Inflammatory macrophage (primary cell): ENCODE measurements at places on chromosomes 12 and 14.

GRCh38 chr12:115230606-115231005 is 546.6 kb upstream of the TBX3 start:
- no peak for DNase-seq

DNA sequence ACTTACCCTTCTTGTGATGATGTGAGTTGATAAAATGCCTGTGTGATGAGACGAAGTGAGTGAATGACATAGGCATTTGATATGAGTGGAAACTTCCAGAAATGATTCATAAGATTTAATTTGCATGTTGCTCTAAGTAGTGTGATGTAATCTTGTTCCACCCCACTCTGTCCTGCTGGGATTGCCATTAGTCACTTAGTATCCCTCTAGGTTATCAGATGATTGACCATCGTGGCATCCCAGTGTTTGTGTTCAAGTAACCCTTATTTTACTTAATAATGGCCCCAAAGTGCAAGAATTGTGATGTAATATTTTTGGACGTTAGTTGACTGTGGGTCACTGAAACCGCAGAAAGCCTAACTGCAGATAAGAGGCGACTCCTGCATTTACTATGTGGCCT is 214.4 kb upstream of the DIO2 start:
- DNase-seq = no peak

- DNase-seq = no peak
These were observed 22.9 kb upstream of the DHRS7 start for GRCh38 chr14:60188115-60188514.

- peak; percentile 41 for DNase-seq
These were observed 9.9 kb downstream of the BCL7A start for GRCh38 chr12:122031342-122032216.

GRCh38 chr14:65961004-65961403 is 525.2 kb upstream of the CCDC196 start:
- peak; percentile 69 for DNase-seq

DNA sequence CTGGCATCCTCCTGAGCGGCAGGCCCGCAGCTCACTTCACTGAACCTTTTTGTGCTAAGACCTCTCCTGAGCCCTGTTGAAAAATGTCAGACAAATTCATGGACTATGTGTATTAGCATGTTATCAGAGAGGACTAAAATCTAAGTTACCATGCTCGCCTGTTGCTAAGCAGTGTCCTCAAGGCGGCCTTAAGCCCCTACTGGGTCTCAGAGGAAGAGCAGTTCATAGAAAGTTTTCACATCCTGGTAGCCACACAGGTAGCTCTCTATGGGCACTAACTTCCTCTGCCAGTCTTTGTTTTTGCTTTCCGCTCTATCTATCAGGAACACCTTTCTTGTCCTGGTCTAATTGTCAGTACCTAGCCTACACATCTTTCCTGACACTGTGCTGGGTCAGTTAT is 306.6 kb upstream of the MIS18BP1 start:
- no peak for DNase-seq

GRCh38 chr12:97756066-97756666 is 293.6 kb downstream of the RMST start:
- DNase-seq = no peak

DNA sequence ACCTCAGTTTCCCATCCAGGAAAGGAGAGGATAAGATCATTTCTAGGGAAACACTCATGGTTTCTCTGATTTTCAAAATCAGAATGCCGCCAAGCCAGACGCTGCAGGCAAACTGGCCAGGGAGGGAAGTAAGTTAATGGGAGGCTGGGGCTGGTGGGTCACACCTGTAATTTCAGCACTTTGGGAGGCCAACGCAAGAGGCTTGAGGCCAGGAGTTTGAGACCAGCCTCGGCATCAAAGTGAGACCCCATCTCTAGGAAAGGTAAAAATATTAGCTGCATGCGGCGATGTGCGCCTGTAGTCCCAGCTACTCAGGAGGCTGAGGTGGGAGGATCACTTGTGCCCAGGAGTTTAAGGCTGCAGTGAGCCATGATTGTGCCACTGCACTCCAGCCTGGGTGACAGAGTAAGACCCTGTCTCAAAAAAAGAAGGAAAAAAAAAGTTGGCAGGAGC is 587 bp downstream of the SELPLG start:
- DNase-seq = no peak

DNA sequence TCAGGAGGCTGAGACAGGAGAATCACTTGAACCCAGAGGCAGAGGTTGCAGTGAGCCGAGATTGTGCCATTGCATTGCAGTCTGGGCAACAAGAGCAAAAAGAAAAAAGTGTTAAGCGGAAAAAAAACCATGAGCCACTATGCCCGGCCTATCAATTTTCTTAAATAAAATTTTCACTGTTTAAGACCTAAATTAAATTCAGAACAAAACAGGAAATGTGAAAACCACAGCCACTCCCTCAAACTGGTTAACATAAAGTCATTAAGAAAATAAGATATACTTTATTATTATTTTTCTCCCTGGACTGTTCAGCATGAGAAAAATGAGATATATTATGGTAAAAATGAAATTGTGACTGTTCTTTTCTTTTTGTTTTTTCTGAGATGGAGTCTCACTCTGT is 44.6 kb upstream of the GCH1 start:
- no peak for DNase-seq

DNA sequence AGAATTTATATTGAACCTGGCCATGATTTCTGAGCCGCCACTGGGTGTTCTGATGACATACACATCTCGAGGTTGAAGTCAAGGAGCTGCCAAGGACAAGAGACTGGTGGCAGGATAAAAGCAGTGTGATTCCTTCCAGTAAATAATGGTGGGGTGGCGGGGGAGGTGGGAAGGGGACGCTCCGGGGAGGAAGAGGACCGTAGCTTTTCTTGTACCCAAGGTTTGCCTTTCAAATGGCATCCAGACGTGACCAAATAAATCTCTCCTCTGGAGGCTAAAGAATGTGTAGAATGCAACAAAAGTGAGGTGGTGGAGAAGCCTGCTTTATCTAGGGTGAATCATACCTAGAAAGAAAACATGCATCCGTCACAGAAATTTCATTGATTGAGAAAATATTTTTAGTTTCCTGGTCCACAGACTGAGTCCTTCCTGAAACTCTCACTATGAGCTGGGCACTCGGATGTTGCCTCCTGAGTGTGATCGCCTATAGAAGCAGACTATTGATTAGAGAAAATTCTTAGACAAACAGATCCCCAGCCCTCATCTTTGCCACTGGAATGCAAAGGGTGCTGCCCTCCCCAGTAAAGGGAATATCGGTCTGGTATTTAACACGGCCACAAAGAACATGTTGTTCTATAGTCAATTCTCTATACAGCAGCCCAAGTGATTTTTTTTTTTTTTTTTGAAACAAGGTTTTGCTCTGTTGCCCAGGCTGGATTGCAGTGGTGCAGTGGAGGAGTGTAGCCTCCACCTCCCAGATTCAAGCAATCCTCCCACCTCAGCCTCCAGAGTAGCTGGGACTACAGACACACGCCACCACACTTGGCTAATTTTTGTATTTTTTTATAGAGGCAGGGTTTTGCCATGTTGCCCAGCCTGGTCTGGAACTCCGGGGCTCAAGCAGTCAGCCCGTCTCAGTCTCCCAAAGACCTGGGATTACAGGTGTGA is 112.1 kb downstream of the DPF3 start:
- DNase-seq = no peak

GRCh38 chr12:96117460-96117859 is 76.7 kb upstream of the ELK3 start:
- no peak for DNase-seq

DNA sequence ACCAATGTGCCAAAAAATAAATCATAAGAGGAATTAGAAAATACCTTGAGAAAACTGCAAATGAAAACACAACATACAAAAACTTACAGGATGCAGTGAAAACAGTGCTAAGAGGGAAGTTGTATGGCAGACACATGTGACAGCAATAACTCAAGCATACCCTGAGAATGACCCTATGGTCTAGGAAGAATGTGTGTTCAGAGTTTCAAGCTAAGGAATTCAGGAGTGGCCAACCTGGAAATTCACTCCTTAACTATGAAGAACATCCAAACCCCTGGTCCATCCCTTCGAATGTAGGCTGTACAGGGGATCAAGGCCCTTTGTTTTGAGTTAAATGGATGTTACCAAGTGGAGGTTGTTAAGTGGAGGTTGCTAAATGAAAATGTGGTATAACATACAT is 16.7 kb upstream of the TTC9 start:
- DNase-seq = no peak

DNA sequence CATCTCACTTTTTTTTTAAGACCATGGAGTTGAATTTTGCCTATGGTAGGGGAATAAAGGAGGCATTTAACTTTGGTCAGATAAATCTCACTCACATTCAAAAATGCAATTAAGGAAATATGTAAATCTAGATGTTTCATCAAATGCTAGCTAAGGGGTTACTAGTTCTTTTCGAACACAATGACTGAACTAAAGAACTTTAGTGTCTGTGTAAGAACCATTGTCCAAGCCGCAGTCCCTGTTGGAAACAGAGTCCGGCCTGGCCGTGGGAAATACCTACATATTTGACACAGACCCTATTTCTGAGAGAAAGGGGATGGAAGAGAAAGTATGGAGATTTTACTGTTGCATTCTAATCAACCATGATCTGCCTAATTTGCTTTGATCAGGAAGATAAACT is 17.4 kb downstream of the LGR5 start:
- no peak for DNase-seq

DNA sequence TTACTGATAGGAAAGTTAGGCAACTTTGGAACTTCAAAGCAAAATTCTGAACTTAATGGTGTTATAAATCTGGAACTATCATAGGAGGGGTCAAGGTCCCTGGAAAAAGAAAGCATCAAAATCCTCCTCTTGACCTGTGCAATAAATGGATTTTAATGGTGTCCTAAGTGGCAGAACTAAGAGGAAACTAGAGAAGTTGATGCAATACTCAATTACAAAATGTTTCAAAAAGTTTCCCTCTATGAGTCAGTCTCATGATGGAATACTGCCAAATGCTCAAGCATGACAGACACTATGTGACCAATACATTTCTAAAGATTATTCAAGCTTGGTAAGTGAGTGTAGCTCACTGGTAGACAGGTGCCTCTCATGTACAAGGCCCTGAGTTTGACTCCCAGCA is 47.7 kb upstream of the ERGIC2 start:
- DNase-seq = peak; percentile 97

GRCh38 chr14:71748196-71748595 is 184.0 kb upstream of the RGS6 start:
- no peak for DNase-seq

DNA sequence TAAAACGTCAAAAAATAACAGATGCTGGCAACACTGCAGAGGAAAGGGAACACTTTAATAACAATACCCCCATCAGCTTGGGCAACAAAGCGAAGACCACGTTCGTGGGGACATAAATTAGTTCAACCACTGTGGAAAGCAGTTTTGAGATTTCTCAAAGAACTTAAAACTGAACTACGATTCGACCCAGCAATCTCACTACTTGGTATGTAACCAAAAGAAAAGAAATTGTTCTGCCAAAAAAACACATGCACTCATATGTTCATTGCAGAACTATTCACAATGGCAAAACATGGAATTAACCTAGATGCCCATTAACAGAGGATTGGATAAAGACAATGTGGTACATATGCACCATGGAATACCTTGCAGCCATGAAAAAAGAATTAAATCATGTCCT is 81.2 kb upstream of the RAP1B start:
- DNase-seq = no peak

- DNase-seq = peak; percentile 82
These were observed 1.0 kb downstream of the CACNA2D4 start for GRCh38 chr12:1917172-1918070.

GRCh38 chr12:70739756-70740155 is 102.5 kb upstream of the PTPRB start:
- DNase-seq = no peak

GRCh38 chr12:88181881-88182280 is 39.8 kb downstream of the TMTC3 start:
- DNase-seq = no peak

- no peak for DNase-seq
These were observed 18.3 kb upstream of the ZFP36L1 start for GRCh38 chr14:68811171-68811570.

DNA sequence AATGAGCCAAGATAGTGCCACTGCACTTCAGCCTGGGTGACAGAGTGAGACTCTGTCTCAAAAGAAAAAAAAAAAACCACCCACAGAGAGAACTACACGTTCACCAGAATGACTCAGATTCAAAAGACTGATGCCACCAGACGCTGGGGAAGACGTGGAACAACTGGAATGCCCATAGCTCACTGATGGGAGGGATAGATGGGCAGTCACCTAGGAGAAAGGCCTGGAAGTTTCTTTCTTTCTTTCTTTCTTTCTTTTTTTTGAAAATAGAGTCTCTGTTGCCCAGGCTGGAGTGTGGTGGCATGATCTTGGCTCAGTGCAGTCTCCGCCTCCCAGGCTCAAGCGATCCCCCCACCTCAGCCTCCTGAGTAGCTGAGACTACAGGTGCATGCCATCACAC is 10.0 kb upstream of the KLC1 start:
- peak; percentile 42 for DNase-seq

DNA sequence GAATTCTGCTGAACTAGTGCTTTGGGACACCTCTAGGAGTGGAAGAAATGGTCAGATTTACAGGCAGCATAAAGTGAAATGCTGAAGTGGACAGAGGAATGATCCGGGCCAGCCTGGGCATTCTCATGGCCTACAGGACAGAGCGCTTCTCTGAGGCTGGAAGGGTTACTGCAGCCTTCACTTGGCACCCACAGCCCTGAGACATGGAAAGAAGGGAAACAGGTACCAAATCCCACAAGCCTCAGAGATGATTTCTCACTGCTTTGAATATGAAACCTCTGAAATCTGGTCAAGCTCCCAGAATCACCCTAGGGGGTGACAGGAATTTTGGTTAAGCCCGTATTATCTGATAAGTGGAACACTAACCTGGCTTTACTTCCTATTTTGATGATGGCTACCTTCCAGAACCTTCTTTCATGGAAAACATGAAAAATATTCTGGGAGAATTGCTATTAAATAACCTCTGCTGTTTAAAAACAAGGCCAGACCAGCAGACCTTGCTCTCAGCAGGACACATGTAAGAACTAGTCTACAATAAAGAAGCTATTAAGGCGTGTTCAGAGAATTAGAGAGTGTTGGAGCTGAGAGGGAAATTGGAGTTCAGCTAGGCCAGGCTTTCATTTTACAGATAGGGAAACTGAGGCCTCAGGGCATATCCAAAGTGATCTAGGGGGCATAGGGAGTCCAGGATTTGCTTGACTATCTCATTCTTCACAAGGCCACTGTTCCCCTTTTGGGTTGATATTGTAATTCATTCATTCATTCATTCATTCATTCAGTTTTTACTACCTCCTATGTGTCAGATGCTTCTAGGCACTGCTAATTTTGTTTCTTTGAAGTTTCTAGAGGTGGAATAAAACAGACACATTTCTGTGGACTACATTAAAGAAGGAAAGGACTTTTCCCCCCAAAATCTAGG is 281.5 kb downstream of the ZFP36L1 start:
- DNase-seq = no peak

DNA sequence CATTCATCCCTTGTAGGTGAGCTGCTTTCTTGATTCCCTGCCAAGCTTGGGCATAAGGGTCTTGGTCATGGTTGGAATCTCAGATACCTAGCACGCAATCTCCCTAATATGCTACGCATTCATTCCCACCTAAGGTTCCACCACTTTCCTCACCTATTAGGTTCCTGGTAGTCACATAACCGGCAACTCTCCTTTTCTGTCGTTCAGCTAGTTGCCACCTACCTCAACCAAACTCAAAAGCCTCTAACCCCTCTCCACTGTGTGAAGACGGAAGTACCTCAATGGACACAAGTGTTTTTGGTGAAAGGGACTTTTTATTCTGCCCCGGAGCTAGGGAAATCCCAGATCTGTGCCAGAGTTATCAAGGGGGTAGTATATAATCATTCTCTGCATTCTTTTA is 1.3 kb upstream of the TBC1D15 start:
- DNase-seq = no peak

- peak; percentile 26 for DNase-seq
These were observed 466.9 kb downstream of the FUT8 start for GRCh38 chr14:65879248-65880009.
